ENCODE measurements at places on chromosomes 6 and 20.

GRCh38 chr6:108561742-108562502, 1.2 kb downstream of the FOXO3 start:
- no peak for DNase-seq

- DNase-seq: no peak
Observed at GRCh38 chr6:12068899-12069557, 56.9 kb downstream of the HIVEP1 start.

DNA sequence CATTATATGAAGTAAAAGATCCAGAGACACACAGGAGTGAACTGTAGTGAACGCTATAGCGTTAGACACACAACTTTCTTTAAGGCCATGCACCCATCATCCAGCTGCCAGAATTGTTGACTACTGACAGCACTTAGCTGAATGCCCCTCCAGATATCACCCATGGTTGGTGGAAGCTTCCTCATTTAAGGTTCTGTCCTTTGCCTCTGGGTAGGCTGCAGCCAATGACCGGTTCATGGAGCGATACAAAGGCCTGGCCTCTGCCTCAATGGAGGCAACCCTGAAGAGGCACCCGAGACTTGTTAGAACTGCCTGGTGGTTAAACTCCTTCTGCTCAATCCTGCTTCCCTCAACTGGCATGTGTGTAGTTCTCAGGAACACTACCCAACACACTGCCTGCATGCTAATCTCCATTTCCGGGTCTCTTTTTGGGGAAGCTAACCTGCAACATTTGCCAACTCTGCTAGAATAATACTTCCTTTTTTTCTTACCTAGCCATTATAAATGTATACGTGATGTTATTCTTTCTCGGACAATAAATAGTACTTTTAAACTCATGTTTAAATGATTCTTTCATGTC, 49.8 kb upstream of the THEMIS start:
- DNase-seq: no peak

- no peak for DNase-seq
Observed at GRCh38 chr20:49510562-49511122, 28.2 kb upstream of the KCNB1 start.

- no peak for DNase-seq
Observed at GRCh38 chr6:74805916-74806696, 399.7 kb downstream of the COL12A1 start.

- no peak for DNase-seq
Observed at GRCh38 chr6:150634176-150634963, 34.7 kb downstream of the PLEKHG1 start.

- DNase-seq: no peak
Observed at GRCh38 chr6:21461844-21462518, 131.6 kb upstream of the SOX4 start.

- DNase-seq: no peak
Observed at GRCh38 chr6:159395609-159396008, 226.4 kb downstream of the FNDC1 start.

- no peak for DNase-seq
Observed at GRCh38 chr6:74113901-74114300, 417.9 kb downstream of the CD109 start.

DNA sequence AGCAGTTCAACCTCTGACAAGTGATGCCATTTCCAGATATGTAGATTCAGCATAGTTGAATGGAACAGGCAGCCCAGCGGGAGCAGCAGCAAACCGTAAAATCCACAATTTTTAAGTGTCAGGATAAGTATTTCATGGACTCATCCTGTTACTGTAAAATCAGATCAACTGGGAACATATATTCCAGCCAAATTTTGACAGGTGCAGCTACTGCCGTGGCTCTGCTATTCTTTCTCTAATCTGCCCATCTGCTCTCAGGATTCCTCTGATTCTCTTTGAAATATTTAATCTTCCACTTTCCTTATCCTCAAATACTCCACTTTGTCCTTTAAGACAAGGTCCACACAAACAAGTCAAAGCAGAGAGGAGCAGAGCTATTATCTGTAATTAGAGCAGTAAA, 245.4 kb upstream of the ASCC3 start:
- no peak for DNase-seq

DNA sequence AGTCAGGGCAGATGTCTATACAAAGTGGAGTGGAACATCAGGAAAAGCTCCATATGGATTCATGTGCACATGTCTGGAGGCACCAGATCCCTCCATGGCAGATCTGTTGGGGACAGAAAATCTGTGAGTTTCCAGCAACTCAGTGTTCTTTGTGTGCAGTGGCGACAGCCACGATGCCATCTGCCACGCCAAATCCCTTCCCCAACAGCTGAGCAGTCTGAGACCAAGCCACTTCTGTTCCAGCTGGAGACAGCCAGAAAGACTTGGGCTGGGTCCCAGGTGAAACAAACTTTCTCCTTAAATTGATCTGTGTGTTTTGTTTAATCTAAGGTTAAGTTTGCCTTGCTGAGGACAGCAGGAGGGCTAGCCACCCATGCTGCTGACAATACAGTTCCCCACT, 22.9 kb downstream of the FKBP1A start:
- DNase-seq: no peak

GRCh38 chr6:107535626-107536025, 45.7 kb downstream of the SOBP start:
- DNase-seq: no peak

GRCh38 chr20:4613718-4614620, 107.7 kb upstream of the PRND start:
- DNase-seq: peak; percentile 56

GRCh38 chr20:44022464-44022863, 107.8 kb downstream of the TOX2 start:
- DNase-seq: no peak

- no peak for DNase-seq
Observed at GRCh38 chr6:51077821-51078518, 259.3 kb downstream of the TFAP2B start.

DNA sequence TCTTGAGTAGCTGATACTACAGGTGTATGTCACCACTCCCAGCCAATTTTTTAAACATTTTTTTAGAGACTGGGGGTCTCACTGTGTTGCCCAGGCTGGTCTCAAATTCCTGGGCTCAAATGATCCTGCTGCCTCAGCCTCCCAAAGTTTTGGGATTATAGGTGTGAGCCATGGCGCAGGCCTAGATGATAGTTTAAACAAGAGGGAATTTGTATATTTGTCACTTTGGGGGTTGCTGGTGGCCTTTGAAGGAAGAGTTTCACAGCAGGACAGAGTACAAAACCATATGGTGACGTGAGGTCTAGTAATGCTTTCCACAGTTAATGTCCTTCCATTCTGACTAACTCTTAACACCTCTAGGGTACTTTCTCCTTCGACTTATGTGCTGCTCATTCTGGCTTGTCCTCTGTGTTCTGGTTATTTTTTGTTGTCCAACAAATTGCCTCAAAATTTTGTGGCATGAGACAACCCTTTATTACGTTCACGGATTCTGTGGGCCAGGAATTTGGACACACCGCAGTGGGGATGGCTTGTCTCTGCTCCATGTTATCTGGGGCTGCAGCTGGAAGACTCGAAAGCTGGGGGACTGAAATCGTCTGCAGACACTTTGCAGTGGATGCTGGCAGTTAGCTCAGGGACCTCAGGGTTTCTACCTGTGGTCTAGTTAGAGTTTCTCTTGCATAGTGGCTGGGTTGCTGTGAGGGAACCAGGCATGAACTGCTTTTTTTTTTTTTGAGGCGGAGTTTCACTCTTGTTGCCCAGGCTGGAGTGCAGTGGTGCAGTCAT, 23.0 kb upstream of the IER3 start:
- no peak for DNase-seq

DNA sequence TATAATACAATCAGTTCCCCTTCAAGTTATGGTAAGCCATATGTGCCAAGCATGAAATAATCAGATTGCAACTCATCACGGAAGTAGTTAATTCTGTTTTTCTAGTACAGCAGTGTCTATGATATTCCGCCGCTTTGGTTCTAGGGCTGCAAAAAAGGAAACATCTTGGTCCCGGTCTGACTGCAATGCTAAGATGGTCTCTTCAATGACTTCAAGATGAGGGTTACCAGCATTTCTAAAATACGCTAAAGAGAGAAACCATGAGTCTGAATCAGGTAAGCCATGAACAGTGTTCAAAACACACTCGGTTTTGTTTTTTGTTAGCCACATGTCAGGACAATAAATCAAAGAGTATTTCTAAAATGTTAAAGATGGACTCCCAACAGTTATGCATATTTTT, 3.2 kb upstream of the ANKRD60 start:
- no peak for DNase-seq

GRCh38 chr6:165713845-165714466, 50.9 kb upstream of the PDE10A start:
- no peak for DNase-seq

GRCh38 chr20:37270576-37271420, 9.2 kb upstream of the GHRH start:
- DNase-seq: no peak

- no peak for DNase-seq
Observed at GRCh38 chr6:37039958-37040357, 34.5 kb downstream of the FGD2 start.

GRCh38 chr6:166958926-166959861, 2.8 kb upstream of the RNASET2 start:
- DNase-seq: no peak

- DNase-seq: no peak
Observed at GRCh38 chr6:106752641-106753040, 123.3 kb downstream of the QRSL1 start.

GRCh38 chr20:25696371-25697131, at the start of gene ZNF337:
Gene ZNF337, minus strand, starts transcription at chr20:25696853. Its CDS starts 10,436 bp downstream, at chr20:25686417.
- peak; percentile 94 for DNase-seq

GRCh38 chr20:8608470-8608869, 460.4 kb upstream of the PLCB4 start:
- no peak for DNase-seq

- no peak for DNase-seq
Observed at GRCh38 chr6:30500421-30501355, 11.4 kb downstream of the HLA-E start.

- no peak for DNase-seq
Observed at GRCh38 chr6:144500892-144501291, 215.8 kb downstream of the UTRN start.

DNA sequence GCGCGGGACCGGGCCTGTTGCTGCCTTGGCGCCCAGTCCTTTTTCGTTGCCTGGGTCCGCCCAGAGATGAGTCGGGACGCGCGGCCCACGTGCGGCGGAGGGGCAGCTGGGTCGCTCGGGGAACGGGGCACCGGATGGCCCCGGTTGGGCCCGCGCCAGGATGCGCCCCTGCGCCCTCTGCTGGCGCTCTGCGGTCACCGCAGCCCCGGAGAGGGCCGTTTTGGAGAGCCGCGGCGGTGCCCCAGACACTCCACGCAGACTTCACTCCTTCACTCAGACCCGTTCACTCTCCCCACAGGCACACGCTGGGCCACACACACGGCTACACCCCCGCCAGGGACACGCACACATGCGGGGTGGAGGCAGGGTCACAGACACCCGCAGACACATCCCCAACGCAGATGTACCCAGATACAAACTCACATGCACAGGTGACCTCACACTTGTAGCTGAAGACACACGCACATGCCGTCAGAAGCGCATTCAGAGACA, 38.8 kb downstream of the SRC start:
- DNase-seq: peak; percentile 42

DNA sequence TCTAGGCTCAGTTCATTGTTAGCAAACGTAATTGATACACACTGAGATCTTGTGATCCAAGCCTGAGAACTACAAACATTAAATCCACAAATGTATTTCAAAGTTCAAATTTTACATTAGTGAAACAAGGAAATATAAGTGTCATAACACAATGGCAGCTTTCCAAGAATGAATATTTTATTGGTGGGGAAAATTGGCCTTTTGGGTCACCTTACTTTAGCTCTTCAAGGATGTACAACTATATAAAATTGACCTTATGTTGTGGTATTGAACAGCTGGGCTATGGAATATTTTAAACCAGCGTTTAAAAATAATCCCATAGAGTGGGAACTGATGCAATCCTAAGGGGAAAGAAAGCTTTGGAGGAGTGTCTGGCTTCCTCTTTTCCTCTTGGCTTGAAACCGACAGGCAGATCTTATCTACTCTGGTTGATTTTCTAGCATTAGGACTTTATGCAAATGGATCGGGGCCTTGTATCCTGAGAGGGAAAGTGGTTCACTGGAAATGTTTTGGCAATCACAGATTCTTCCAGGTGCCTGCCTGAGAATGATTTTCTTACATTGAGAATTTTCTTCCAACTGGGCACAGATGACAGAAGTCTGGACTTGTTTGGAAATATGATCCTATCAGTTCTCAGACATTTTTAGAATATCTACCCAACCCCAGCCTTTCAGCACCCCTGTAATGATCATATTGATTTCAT, 184.8 kb upstream of the ECI2 start:
- DNase-seq: no peak

GRCh38 chr20:25014816-25015215, 22.3 kb upstream of the APMAP start:
- no peak for DNase-seq

GRCh38 chr6:53179961-53180651, 31.5 kb upstream of the GCM1 start:
- DNase-seq: no peak

- DNase-seq: no peak
Observed at GRCh38 chr6:26053992-26054780, 33.0 kb upstream of the HFE start.

- DNase-seq: no peak
Observed at GRCh38 chr6:37381579-37381978, 27.8 kb downstream of the RNF8 start.

DNA sequence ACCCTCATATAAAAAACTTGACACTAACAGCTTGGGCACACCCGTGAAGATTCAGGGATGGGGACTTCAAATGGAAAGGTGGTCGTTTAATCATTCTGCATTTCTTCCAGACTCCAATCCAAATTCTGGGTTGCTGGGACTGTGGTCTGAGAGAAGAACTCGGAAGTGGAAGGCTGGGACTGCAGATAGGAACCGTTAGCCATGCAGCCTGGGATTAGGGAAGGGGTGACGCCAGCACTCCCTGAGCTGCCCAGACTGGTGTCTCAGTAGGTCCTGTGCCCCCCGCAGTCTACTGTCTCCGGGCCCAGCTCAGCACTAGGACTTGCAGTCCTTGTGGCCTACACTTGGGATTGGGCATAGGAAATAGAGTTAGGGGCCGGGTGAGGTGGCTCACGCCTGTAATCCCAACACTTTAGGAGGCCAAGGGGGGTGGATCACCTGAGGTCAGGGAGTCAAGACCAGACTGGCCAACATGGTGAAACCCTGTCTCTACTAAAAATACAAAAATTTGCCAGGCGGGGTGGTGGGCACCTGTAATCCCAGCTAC, 511 bp upstream of the CLIC1 start:
- no peak for DNase-seq

- no peak for DNase-seq
Observed at GRCh38 chr6:145731447-145731846, 3.9 kb downstream of the EPM2A start.

DNA sequence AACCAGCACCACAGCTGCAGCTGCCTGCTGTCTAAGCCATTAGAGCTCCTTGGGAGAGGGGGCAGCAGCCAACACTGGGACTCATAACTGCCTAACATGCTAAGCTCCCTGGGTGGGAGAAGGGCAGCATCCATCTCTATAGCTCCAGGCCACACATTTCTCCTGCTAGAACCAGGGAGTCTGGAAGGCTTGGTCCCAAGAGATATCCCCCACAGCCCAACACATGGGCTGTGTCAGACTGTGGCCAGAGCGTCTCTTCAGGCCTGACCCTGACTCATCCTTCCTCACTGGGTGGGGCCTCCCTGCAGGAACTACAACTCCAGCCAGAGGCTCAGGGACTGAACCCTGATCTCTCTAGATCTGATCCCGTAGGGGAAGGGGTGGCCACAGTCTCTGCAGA, 411.1 kb downstream of the HDGFL1 start:
- no peak for DNase-seq

Measured in stimulated activated CD8-positive, alpha-beta memory T cell treated with anti-CD3 and anti-CD28 coated beads, Interleukin-7, amount 100 ng/mL, for 48 hours (primary cell).